Right cardiac atrium (tissue), 5 donors: ENCODE measurements at places on chromosomes 4 and X. TPM values are rescaled to one million over a fixed set of nuclear protein-coding genes. Genes with fewer than 3 reads are reported as not detected.

DNA sequence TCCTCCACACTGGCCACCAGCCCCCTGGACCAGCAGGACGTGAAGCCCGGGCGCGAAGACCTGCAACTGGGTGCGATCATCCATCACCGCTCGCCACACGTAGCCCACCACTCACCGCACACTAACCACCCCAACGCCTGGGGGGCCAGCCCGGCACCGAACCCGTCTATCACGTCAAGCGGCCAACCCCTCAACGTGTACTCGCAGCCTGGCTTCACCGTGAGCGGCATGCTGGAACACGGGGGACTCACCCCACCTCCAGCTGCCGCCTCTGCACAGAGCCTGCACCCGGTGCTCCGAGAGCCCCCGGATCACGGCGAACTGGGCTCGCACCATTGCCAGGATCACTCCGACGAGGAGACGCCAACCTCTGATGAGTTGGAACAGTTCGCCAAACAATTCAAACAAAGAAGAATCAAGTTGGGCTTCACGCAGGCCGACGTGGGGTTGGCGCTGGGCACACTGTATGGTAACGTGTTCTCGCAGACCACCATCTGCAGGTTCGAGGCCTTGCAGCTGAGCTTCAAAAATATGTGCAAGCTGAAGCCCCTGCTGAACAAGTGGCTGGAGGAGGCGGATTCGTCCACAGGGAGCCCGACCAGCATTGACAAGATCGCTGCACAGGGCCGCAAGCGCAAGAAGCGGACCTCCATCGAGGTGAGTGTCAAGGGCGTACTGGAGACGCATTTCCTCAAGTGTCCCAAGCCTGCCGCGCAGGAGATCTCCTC, 600 bp downstream of the POU3F4 start:
- DNase-seq = no peak

DNA sequence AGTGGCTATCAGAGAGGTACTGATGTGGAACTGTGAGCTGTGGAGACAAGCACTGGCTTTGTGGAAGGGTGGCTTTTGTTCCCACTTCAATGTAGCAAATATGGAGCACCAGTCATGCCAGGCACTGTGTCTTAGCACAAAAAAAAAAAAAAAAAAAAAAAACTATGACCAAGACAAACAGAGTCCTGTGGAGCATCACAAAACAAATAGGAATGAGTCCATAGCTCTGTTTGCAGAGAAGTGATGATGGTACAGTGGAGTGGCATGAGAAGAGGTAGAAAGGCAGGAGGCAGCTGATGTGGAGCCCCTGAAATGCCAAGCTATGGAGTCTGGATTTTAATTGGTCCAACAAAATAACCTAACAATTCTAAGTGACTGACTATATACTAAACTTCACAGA, 116.9 kb downstream of the RAB28 start:
- no peak for DNase-seq

DNA sequence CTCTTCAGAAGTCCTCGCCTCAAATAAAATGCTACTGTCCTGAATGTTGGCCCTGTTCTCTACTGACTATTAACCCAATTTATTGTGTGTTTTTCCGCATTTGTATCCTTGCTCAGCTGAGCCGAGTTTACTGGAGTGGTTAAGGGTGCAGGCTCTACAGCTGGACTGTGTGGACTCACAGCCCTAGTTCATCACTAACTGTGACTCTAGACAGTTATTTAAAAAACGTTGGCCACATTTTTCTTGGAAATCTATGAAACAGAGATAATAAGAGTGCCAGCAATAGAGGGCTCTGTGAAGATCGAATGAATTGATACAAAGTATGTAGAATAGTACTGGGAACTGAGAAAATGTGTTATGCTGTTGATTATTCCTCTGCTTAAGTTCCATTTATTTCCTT, 2.9 kb upstream of the GUF1 start:
- DNase-seq = no peak

- DNase-seq = no peak
These were observed 275.0 kb upstream of the CLNK start for GRCh38 chr4:10959586-10959985.

The CYLC1 gene
- not detected for total RNA-seq

The EVC gene
- total RNA-seq = 11.3 TPM

The SULT1B1 gene
- total RNA-seq = 0.51 TPM
